ENCODE measurements at places on chromosomes 16 and 17. TPM values are rescaled to one million over a fixed set of nuclear protein-coding genes. Genes with fewer than 3 reads are reported as not detected.

KRTAP2-3 gene
- total RNA-seq, result not detected

HOXB1 gene
- total RNA-seq, result not detected

TBX4 gene
- 0.24 TPM for total RNA-seq

RNU2-1 gene
- 14,833 TPM for total RNA-seq

CDH11 gene
- 92.2 TPM for total RNA-seq

ZFPM1 gene
- total RNA-seq, result 4.0 TPM

HOXB5 gene
- total RNA-seq, result 2.8 TPM

CALB2 gene
- total RNA-seq, result 1.2 TPM

ZP2 gene
- total RNA-seq, result not detected

MYH1 gene
- total RNA-seq, result 0.14 TPM

BCL6B gene
- 29.7 TPM for total RNA-seq

CCL23 gene
- 2.5 TPM for total RNA-seq

PDPR gene
- 28.8 TPM for total RNA-seq

ALKBH5 gene
- 105 TPM for total RNA-seq

TRPV3 gene
- 1.5 TPM for total RNA-seq

SMIM36 gene
- total RNA-seq, result not detected

MT1A gene
- 52.7 TPM for total RNA-seq

NOTUM gene
- total RNA-seq, result not detected

SLC16A6 gene
- 1.9 TPM for total RNA-seq

HOXB8 gene
- 0.19 TPM for total RNA-seq

HOXB7 gene
- 11.1 TPM for total RNA-seq

SALL1 gene
- not detected for total RNA-seq

ACSM2A gene
- not detected for total RNA-seq

TAC4 gene
- not detected for total RNA-seq

FBXO39 gene
- 0.67 TPM for total RNA-seq

PIPOX gene
- 2.1 TPM for total RNA-seq

JUP gene
- total RNA-seq, result 21.2 TPM

ENPP7 gene
- not detected for total RNA-seq

RND2 gene
- total RNA-seq, result 1.9 TPM

HOXB3 gene
- total RNA-seq, result 16.0 TPM

HEATR9 gene
- total RNA-seq, result not detected

CBX4 gene
- 11.5 TPM for total RNA-seq

TNS4 gene
- total RNA-seq, result 0.14 TPM

BCAS3 gene
- 23.6 TPM for total RNA-seq

ADAMTS18 gene
- total RNA-seq, result 1.0 TPM

NXPH3 gene
- total RNA-seq, result 57.1 TPM

SSTR5 gene
- total RNA-seq, result not detected

PRSS21 gene
- not detected for total RNA-seq

MEOX1 gene
- total RNA-seq, result 6.7 TPM

TBC1D3L gene
- 4.8 TPM for total RNA-seq

Data from posterior vena cava (tissue), 2 donors.